SIG-M5 (cell line): ENCODE measurements at places on chromosomes 12 and 14.

GRCh38 chr12:79818856-79819255, 116.0 kb downstream of the PPP1R12A start:
- no peak for DNase-seq

DNA sequence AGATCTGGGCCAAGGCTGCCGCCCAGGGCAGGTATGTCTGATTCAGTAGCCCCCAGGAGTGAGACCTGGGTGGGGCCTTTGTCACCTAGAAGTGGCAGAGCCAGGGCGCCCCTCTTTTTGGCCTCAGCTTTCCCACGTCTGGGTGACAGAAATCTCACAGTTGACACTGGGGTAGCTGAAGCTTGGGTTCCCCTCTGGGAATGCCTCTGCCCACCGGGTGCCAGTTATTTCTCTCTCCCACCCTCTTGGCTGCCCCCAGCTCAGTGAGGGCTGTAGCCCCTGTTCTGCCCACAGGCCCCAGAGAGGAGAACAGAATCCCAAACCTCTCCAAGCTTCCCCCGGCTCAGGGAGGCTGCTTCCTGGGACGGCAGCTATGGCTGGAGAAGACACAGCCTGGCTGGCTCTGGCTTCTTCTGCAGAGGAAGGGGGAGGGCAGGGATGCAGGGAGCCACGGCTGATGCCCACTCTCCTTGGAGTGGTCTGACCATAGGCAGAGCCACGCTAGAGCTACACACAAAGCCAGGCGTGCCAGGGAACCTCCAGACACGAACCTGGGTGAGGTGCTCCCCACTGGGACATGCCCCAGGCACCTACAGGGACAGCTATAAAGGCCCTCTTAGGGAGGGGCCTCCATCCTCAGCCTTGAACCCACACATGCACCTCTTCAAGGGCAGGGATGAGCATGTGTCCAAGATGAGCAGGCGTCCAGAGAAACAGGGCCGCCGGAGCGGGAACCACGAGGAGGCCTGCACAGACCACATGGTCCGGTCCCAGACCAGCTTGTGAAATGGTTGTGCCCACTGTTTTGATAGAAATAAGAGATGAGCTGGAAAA, 51.7 kb downstream of the BEGAIN start:
- no peak for DNase-seq

GRCh38 chr14:103746701-103747100, 31.1 kb downstream of the ZFYVE21 start:
- no peak for DNase-seq

- no peak for DNase-seq
Measured at GRCh38 chr12:132363661-132364347, 34.4 kb upstream of the GALNT9 start.

DNA sequence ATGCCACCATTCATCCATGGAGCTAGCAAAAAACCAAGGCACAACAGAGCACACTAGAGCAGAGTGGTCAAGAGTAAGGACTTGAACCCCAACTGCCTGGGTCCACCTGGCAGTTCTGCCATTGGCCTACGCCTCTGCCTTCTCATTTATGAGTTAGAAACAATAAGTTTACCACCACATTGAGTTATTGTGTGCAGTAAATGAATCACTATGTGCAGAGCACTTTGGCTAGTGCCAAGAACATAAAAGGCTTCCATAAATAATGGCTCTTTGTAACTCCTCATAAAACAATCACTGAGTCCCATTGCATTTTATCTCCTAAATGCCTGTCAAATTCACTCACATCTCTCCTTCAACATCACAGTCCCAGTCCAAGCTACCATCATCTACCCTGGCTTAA, 86.3 kb downstream of the OTX2 start:
- DNase-seq: no peak

DNA sequence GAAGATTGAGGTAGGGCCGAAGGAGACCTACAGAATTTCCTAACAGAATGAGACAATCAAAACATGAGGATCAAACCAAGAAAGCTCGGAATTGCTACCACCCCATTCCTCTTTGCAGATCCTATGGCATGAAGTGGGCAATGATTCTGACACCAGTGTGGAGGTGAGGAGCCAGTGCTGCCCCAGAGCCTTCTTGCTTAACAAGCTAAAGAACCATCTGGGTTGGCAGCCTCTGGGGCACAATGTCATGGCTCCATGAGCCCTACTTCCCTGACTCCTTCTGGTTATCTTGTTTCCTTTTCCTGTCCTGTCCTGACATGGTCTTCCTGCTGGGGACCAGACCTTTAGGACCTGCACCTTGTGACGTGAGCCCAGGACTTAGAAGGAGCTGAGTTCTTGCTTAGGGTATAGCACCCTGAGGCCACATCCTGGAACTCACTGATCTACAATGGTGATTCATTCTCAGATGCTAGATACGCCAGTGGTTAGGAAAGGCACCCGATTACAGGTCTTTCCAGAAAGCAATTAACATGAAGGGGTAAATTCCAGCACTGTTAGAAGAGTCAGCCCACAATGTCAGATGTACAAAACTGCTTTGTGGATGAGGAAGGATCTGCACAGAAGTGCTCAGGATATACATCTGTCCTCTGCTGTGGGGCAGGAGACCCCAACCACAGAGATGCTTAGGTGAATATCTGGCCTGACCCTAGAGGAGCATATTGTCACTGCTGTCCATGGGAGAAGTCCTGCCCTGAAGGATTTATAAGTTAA, 324.2 kb downstream of the ZFP36L1 start:
- no peak for DNase-seq

GRCh38 chr12:8816448-8817050, 5.9 kb upstream of the A2ML1 start:
- no peak for DNase-seq

- DNase-seq: no peak
Measured at GRCh38 chr14:88327497-88327896, 4.4 kb upstream of the KCNK10 start.

GRCh38 chr12:104535369-104535768, 78.6 kb downstream of the CHST11 start:
- no peak for DNase-seq

DNA sequence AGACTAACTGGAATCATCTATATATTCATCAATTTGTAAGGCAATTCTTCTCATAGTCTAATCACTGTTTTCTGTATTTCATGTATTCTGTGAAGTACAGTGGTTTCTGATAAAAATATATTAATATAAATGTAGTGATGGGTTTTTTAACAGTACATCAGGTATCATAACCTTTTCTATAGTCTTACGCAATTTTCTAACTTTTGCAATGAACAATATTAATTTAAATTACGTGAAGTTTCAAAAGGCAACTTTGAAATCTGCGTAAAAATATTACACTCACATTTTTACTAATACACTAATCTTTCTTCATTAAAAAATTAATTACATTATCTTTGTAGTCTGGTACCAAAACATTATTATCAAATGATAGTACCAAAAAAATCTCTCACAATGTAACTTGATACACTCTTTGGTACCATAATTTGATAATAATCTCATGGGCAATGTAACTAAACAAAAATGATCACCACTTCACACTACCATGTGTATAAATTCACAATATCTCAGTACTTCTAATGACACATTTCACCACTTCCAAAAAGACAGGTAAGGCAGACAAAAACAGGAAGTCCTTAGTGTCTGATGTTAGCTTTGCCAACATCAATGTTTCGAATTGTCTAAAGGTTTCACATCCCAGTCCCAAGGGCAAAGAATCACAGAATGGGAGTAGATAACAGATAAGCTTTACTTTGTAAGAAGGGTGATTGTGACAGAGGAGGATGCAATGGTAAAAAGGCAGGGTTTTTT, 8.7 kb downstream of the DNAI7 start:
- DNase-seq: no peak

- no peak for DNase-seq
Measured at GRCh38 chr12:22101749-22102243, 55.8 kb downstream of the CMAS start.

GRCh38 chr12:2389079-2389790, 336.4 kb downstream of the CACNA1C start:
- no peak for DNase-seq

DNA sequence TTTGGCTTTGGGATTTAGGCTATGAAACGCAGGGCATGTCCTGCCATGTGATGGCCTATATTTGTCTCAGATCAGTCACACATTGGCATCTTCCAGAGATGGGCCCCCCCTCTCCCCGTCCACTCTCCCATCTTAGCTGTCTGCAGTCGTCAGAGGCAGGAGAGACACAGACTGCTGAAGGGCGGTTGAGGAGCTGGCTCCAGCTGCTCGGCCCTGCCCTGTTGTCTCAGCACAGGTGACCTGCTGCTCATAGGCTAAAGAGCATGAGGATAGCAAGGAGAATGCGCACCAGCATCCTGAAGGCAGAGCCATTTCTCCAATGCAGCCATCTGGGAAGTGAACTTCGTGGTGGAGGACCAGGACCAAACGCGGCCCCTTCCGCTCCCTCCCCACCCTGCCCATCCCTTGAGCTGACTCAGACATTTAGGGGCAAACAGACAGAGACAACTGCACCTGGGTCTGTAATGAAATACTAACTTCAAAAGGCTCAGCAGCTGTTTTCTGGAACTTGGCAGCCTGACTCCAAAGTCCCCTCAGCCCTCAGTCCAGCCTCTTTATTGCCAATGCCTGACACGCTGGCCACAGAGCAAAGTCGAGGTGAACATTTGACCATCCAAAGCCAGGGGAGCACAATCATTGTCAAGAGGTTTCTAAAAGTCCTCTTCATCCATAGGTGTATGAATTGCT, 22.3 kb downstream of the FZD10 start:
- DNase-seq: no peak

- DNase-seq: no peak
Measured at GRCh38 chr14:73266317-73266716, 29.0 kb downstream of the PAPLN start.

GRCh38 chr14:60506985-60507829, 1.7 kb upstream of the SIX6 start:
- DNase-seq: no peak

DNA sequence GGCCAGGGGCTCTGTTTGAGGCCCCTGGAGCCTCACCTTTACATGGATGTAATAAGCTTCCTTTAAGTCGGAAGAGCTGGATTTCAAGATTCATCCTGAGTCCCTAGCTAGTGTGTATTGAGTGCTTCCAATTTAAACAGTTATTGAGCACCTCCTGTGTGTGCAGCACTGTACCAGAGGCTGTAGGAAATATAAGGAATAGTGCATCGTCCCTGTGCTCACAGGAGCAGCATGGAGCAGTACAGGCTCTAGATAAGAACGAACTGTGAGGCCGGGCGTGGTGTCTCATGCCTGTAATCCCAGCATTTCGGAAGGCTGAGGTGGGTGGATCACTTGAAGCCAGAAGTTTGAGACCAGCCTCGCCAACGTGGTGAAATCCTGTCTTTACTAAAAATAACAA, 65.8 kb upstream of the METAP2 start:
- no peak for DNase-seq

- no peak for DNase-seq
Measured at GRCh38 chr12:114913871-114914801, 230.2 kb upstream of the TBX3 start.

DNA sequence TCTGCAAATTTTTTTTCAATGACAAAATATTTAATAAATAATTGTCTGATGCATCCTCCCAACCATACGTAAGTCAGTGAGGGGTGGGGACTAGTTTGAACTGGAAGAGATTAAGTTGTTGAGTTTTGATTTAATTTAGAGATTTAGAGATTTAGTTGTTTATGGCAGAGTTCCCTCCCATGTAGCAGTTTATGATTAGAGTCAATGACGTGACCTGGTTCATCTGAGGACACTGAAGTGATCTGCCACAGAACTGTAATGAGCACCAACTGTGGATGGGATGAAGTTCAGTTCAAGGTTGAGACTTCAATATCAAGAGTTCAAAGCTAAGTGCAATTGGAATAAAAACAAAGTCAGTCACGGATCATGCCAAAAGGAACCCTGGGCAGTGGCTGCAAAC, 609.3 kb downstream of the NOVA1 start:
- DNase-seq: no peak

GRCh38 chr12:120460157-120460556, 9.4 kb downstream of the SRSF9 start:
- no peak for DNase-seq

DNA sequence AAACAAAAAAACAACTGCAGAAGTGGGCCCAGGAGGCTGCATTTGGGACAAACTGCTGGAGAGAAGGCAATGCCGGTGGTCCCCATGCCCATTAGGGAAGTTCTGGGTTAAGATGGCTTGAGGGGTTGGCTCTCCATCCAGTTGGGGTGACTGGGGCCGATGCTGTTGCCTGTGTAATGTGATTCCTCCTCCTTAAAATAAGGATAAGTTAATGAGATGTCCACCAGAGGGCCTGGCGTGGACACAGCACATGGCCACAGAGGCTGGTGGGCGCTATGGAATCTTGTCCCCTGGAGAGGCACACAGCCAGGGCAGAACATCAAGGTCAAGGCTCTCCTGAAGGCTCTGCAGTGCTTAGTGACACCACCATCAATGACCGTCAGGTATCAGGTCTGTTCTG, 1.0 kb upstream of the TESC start:
- DNase-seq: no peak

DNA sequence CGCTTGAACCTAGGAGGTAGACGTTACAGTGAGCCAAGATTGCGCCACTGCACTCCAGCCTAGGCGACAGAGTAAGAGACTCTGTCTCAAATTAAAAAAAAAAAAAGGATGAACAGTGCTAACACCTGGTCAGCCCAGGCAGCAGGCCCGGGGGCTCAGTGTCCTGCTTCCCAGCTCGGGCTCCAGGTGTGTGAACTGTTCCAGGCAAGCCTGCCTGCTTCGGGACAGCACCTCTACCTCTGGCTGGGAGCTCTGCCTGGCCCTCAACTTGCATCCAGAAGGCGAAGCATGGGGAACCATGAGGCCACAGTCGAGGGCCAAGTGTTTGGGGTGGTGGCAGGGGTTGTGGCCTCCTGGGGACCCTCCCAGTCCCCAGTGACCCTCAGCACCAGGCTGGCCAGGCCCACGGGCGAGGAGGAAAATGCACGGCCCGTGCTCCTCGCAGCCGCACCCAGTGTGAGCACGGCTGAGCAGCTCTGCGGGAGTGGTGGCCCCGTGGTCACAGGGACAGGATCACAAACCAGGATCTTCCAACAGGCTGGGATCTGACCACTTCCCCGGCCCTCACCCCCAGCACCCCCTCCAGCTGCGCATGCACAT, 15.5 kb downstream of the CDCA4 start:
- DNase-seq: no peak

DNA sequence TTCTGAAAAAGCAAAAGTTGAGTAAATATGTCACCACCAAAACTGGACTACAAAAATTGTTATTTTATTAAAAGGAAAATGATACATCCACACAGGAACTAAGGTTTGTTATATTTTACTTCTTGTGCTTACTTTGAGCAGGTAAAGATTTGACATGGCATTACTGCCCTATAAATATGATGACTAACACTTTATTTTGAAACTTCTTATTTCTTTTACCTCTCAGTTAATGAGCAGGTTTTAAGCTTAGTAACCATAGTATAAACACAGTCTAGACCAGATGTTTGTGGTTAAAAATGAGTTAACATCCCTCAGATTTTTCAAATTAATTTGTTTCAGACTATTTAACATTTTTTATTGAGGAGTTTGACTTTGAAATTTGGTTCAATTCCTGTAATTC, 862.5 kb upstream of the USP15 start:
- no peak for DNase-seq

- no peak for DNase-seq
Measured at GRCh38 chr14:99945732-99946651, 119.2 kb upstream of the EVL start.

GRCh38 chr12:94055528-94055927, 92.8 kb upstream of the PLXNC1 start:
- no peak for DNase-seq

GRCh38 chr12:108182096-108182495, 53.0 kb downstream of the WSCD2 start:
- no peak for DNase-seq
